Calu3 (cell line): ENCODE measurements at places on chromosomes 2 and 18. TPM values are rescaled to one million over a fixed set of nuclear protein-coding genes. Genes with fewer than 3 reads are reported as not detected.

GRCh38 chr2:208077276-208077675 is 47.0 kb downstream of the CRYGD start:
- H3K27me3 ChIP-seq: peaks cover 50% of the 10 kb centered on the region
- no peaks in the 10 kb centered on the region for H3K36me3 ChIP-seq
- H3K27ac ChIP-seq: no peak overlapping the region
- DNase-seq: no peak

DNA sequence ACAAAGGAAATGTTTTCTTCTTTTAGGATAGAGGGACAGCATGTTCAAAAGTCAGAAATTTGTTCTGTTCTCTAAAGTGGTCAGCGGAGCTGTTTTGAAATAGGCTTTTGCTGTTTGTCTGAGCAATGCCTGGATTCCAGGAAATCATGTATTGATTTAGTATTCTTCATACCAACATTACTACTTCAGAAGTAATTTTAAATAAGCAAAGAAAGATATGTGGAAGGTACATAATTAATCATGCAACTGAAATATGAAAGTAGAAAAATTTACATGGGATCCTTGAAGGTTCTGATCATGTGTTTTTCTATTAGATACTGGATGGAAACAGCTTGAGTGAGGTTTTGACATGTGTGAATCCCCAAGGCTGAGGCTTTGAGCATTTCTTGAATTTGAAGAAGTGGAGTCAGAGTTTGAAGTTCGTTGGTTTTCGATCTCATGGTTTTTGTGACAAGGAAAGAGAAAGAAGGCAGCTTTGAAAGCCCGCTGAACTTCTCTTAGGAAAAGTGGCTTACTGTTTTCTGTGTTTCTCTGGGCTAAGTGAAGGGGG is 220.0 kb downstream of the LDLRAD4 start:
- H3K27ac ChIP-seq: no peak overlapping the region
- H3K27me3 ChIP-seq: peaks cover 58% of the 10 kb centered on the region
- H3K36me3 ChIP-seq: no peaks in the 10 kb centered on the region

Gene ERICH2
- total RNA-seq: 1.2 and 2.4 TPM in 2 replicates

Gene AQP4
- total RNA-seq: 1.3 and 2.5 TPM in 2 replicates
